SIG-M5 (cell line): ENCODE measurements at places on chromosomes 2 and 18.

GRCh38 chr18:76465630-76466409 is 29.2 kb downstream of the ZNF516 start:
- no peak for DNase-seq

DNA sequence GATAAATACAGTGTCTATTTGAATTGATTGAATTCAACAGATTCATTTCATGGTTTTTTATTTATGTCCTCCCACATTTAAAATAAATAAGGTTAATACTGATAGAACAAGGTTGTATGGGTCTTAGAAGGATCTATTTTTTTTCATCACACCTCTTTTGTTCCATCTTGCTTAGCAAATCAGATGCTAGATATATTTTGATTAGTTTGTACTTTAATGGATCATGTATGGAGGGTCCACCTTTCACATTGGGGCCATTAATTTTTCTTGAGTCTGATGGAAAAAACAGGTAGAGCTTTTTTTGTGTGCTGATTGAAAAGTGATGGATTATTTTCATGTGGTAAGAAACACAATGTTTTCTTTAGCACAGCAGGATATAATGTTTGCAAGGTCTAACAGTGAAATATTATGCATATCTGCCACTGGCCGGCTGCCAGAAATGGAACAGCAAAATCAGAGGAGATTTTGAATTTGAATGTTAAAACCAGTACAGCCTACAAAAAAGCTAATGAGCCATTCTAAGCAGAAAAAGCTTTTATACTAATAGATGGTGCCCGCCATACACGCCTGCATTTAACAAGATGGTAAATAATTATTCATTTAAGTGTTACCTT is 188.1 kb upstream of the ETAA1 start:
- no peak for DNase-seq

DNA sequence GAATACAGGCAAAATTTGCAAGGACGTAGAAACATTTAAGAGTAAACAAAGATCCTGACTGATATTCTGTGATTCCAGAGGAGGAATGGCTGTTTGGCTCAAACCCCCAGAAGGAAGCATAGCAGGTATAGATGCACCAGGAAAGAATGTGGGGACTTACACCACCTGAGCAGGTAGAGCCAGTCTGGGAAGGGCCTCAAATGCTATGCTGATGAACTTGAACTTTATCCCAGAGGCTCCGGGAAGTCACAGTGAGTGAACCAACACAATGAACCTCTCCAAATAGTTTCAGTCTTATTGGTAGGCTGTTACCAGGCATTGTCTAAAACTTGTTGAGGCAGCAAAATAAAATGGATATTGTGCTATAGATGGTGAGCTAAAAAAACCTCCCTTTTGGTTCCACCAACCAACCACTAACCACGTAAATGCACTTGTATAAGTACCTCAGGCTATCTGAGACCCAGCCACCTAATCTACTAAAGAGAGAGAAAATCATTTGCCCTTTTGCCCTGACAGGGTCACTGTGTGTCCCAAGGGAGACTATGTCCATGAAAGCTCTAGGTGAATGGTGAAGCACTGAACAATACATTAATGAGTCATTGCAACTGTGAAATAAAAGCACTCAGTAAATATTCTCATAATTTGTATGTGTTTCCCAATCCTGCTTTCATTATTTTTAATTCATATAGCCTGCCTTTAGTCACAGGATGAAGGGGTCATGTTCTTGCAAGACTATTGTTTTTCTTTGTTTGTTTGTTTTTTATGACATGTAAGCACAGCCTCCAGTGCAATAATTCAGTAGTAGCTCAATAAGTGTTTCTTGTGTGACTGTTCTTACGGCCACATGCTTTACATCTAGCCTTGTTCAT is 911.6 kb downstream of the EPHA4 start:
- DNase-seq = no peak

DNA sequence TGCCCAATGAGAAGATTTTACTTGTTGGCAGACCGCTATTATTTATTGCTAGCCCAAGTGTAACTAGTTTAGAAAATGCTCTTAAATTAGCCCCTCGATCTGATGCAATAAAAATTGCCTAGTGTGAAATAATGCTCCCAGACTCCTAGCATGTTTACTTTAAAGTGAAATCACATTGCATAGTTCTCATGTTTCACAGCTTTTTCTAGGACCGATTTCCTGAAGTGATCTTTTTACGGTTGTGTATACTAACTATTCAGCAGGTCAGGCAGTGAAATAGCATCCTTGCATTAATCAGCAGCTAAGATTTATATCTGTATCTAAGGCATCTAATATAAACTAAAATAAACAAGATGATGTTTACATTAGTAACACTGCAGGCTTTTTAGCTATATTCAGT is 52.4 kb downstream of the PMS1 start:
- no peak for DNase-seq

DNA sequence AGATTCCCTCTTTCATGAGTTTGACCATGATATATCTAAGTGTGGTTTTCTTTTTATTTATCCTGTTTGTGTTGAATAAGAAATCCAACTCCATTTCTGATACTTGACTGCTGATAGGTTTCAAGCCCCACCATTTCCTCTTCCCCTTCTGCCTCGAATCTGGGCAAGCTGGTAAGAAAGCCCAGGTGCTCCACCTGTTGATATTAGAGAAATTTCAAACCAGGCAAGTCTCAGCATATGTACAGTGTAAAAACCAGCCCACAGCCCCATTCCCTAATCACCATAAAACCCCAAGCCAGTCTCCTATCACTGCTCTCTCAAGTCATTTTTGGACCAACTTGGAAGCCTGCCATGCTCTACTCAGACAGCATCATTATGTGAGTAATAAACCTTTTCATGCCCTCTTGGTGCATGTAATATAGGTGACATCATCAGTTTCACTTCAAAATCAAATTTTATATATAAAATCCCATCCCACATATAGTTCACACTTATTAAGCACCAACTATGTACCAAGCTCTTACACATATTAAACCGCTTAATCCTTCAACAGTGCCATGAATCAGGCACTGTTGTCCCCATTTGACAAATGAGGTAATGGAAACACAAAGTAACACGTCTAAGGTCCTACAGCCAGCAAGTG is 46.6 kb downstream of the SMAD2 start:
- no peak for DNase-seq

- DNase-seq = no peak
Observed at GRCh38 chr2:151886241-151886640, 58.0 kb upstream of the ARL5A start.

GRCh38 chr18:21786526-21786925 is 45.9 kb downstream of the MIB1 start:
- no peak for DNase-seq

GRCh38 chr2:38037757-38038621 is 38.0 kb downstream of the CYP1B1 start:
- DNase-seq = no peak

DNA sequence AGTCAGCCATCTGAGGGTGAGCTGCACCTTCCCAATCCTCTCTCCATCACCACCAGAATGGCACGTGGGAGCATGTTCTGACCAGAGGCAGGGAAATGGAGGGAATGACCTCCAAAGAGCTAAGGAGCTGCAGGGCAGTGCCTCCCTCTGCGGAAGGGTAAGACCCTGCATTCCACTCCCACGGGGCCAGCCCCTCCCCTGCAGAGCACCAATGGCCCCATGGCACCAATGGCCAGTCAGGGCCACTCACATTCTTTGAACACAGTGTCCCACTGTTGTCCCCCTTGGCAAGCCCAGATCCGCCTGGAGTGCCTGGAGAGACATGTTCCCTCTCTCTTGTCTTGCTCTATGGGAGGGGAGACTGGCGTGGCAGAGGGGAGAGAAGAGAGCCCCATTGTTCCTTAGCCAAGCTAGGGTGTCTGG is 164.4 kb downstream of the TNS1 start:
- no peak for DNase-seq

DNA sequence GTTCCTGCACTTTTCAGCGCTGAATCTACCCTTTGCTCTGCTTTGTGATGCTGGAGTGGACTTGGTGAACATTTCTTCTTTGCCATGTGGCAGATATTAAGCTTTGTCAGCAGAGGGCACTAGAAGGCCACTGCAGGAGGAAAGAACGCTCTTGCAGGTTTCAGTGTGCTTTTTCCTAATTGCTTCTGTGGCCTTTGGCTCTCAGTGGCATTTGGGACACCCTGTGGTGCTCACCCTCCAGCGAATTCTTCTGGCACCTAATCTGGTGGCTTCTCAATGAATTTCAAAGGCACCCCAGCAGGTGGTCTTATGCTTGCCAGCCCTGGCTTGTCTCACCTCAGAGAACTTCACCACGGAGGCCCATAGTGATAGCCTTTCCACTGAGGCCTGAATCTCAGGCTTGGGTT is 146.7 kb downstream of the MYO3B start:
- DNase-seq = no peak

- no peak for DNase-seq
Observed at GRCh38 chr18:53441761-53442414, 782.6 kb downstream of the MBD2 start.

DNA sequence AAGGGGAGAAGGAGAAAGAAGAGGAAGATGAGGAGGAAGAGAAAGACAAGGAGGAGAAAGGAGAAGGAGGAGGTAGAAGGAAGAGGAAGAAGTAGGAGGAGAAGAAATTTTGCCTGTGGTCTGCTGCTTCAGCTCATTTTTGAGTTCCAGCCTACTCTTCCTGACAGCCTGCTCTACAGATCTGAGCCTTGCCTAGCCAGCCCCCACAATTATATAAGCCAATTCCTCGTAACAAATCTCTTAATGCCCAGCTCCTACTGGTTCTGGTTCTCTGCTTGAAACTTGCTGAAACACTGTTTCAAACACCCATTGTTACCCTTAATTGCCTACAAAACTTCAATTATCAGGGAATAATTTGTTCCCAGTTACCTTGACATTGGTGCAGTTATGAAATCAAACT is 1014.2 kb upstream of the CELF4 start:
- no peak for DNase-seq

GRCh38 chr2:80363791-80364349 is 59.3 kb upstream of the LRRTM1 start:
- no peak for DNase-seq

GRCh38 chr2:170224692-170225294 is 46.8 kb downstream of the MYO3B start:
- no peak for DNase-seq

DNA sequence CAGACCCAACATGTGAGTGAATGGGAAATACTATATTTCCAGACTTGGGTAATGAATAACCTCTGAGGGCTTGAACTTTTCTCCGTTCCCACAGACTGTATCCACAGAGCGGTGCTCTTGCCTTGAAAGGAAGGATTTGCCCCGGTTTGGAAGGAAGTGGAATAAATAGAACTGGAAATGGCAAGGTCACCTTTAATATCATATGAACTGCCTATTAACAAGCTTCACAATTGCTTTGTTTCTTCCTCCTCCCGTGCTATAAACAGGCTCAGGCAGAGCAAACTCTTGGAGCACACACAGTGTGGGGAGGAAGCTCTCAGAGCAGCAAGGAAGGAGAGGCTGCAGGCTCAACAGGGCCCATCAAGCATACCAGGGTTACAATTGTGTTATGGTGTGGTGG is 28.5 kb upstream of the DARS1 start:
- no peak for DNase-seq

GRCh38 chr18:6626457-6626856 is 103.1 kb upstream of the ARHGAP28 start:
- no peak for DNase-seq

- DNase-seq = no peak
Observed at GRCh38 chr2:8669157-8669817, 12.6 kb upstream of the ID2 start.

DNA sequence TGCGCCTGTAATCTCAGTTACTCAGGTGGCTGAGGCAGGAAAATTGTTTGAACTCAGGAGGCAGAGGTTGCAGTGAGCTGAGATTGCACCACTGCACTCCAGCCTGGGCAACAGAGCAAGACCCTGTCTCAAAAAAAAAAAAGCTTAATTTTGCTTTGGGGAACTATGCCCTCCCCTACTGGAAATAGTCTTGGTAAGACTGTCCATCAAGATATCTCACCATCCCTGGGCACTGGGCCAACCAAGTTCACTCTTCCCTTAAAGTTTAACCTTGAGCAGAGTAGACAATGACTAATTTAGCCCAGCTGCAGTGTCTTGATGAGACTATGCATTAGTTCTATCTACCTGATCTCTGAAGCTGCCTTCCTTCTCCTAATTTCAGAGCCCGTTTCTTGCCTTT is 44.7 kb downstream of the ASXL2 start:
- DNase-seq = no peak
